ENCODE measurements at places on chromosomes 3 and 15.

GRCh38 chr15:67280217-67280616 is 25.6 kb downstream of the IQCH start:
- no peak for DNase-seq

GRCh38 chr3:5058471-5058951 is 63.6 kb upstream of the ARL8B start:
- no peak for DNase-seq

DNA sequence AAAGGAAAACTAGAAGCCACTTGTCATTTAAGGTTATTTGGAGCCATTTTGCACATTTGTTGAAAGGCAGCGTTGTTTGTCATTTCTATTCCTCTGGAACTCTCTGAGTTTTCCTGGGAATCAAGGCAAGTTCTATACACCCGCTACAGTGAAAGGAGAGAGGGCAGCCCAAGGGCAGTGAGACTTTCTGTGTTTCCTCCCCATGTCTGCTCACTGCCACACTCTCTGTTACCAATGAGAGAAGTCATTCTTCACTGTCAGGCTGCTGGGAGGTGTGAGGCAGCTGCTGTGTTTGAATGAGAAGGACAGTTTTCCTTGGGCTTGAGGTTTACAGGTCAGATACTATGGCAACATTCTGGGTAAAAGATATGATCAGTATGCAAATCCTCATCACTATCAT is 36.0 kb downstream of the ATP13A5 start:
- DNase-seq: no peak

DNA sequence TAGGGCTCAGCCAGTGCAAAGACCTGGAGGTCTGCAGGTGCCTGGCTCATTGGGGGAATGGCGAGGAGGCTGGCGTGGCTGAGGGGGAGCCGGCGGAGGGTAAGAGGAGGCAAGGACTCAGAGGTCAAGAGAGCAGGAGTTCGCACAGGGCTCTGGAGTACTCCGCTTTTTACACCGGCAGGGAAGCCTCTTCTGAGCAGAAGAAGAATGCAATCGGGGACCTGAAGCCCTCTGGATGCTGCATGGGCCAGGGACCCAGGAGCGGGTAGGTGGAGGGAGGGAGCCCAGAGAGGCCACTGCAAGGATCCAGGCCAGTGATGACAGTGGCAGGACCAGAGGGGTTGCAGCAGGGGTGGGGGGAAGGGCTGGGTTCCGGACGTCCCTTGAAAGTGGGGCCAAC is 70.4 kb upstream of the TAMM41 start:
- DNase-seq: no peak

DNA sequence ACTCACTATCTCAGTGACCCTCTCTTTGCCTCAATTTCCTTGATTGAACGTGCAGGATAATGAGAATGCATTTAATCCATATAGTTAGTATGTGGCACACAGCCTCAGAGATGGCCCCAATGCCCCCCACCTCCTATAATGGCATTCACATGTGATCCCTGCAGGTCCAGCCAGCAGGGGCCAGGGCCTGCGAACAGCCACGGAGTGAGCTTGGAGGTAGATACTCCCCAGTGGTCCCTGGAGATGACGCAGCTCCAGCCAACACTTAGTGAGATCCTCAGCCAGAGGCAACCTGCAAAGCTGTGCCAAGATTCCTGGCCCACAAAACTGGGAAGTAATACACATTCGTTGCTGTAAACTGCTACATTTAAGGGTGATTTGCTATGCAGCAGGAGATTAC is 184.9 kb upstream of the NSMCE3 start:
- no peak for DNase-seq

DNA sequence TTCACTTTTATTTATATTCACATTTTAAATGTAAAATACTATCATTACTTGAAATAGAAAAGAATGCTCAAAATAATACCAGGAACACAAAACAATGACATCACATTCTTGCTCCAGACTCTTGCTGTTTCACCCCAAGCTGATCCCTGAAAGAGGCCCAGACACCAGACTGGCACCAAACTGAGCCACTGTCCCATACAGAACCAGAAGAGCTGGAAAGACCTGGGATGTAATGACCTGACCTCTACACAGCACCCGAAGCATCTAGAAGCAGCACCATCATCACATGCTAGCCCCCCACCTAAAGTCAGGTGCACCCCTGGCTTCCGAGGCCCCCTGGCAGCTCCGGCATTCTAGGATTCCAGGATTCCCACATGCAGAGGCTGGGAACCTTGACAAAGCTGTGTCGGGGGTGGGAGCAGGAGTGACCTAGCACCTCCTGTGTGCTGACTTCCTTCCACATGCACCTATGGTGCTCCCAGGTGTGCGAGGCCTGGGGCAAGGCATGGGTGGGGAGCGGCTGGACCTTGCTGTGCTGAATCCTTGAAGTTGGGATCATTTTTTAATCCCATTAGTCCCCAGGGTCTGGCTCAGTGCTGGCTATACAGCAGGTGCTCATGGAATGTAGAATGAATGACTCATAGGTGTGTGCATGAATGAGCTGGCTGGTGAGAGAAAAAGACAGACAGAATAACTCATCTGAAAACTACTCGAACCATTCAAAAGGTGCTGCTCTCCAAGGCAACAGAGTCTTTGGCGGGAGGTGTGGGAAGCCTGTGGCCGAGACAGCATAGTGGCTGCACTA is 144.7 kb upstream of the IQSEC1 start:
- DNase-seq: no peak

- DNase-seq: no peak
Measured at GRCh38 chr3:133230195-133230594, 169.7 kb upstream of the BFSP2 start.

Data from stimulated activated CD4-positive, alpha-beta T cell treated with anti-CD3 and anti-CD28 coated beads, Interleukin-15, amount 100 ng/mL, for 48 hours (primary cell).